Smooth muscle cell of the brain vasculature (primary cell): ENCODE measurements at places on chromosomes 4 and X.

DNA sequence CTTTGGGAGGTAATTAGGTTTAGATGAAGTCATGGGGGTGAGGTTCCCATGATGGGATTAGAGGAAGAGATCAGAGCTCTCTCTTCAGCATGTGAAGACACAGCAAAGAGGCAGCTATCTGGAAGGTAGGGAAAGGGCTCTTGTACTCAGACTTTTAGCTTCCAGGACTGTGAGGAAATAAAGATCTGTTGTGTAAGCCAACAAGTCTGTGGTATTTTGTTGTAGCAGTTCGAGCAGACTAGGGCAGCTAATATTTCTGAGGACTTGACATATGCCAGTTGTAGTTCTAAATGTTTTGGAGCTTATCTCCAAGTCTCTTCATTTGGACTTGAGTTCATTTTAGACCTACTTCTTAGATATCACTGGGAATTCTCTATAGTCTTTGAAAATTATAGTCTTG is 137.3 kb upstream of the PDE5A start:
- no peak for DNase-seq

- DNase-seq = no peak
These were observed 24.0 kb downstream of the CDKN2AIP start for GRCh38 chr4:183468210-183469095.

GRCh38 chr4:53123171-53123570 is 242.7 kb downstream of the SCFD2 start:
- no peak for DNase-seq

DNA sequence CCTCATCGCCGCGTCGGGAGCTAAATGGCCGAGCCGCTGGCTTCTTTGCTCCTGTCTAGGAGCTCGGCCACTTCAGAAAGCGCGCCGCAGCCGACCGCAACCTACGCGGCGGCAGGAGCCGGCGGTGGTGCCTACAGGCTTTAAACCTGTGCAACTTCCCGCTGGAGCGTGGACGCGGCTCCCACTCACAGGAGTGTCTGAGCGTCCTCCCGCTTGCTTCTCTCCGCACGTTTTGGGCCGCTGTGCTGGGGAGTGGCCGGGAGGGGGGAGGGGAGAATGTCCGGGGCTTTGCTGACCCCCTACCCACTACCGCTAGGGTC is 1.0 kb downstream of the NHSL2 start:
- DNase-seq = no peak

- DNase-seq = no peak
These were observed 161.3 kb upstream of the USP38 start for GRCh38 chr4:143023239-143023918.

GRCh38 chr4:57091657-57092162 is 18.5 kb downstream of the IGFBP7 start:
- DNase-seq = no peak
